T-helper 2 cell treated with Interferon-gamma antibody and Interleukin-4, amounts not matched to agents 5 μg/mL and 100 μg/mL, for 36 hours (primary cell): ENCODE measurements at places on chromosomes 13 and 19.
A peak's percentile ranks its signal among the peaks of the same experiment; 100 is the strongest.

GRCh38 chr13:87123987-87124784, 547.0 kb upstream of the SLITRK5 start:
- DNase-seq: no peak

GRCh38 chr13:41978007-41978406, 17.1 kb upstream of the VWA8 start:
- DNase-seq: no peak

GRCh38 chr19:32363632-32364031, 18.2 kb downstream of the ZNF507 start:
- no peak for DNase-seq

- no peak for DNase-seq
Observed at GRCh38 chr13:35791184-35791851, 314.8 kb upstream of the MAB21L1 start.

- no peak for DNase-seq
Observed at GRCh38 chr13:48249018-48249417, 16.0 kb downstream of the ITM2B start.

DNA sequence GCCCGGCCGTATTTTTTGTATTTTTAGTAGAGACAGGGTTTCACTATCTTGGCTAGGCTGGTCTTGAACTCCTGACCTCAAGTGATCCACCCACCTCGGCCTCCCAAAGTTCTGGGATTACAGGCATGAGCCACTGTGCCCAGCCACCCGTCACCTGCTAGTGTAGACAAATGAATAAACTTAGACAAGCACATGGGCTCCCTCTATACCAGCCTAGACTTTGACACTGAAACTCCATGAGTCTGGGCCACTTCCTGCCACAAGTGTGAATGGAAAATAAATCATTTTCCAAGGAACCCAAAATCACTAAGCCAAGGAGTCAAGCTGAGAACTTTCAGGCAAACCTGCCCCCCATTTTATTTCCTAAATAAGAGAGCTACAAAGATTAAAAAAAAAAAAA, 27.0 kb upstream of the TPT1 start:
- DNase-seq: peak; percentile 8

DNA sequence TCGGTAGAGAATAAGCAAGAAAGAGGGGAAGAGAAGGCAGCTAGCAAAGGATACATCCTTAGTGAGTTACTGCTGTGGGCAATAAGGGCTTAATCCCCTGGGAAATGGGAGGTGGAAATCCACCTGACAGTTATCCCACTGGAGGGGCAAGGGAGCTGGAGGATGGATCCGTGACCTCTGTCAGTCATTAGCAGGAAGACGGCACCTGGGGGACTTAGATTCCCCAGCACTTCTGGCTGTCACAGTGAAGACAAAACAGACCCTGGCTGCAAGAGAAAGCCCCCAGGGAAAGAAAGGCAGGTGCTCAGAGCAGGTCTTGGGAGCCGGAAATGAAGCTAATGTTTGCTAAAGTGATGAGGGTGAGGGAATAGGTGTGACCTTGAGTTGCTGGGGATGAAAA, 70.4 kb upstream of the MRI1 start:
- DNase-seq: no peak

DNA sequence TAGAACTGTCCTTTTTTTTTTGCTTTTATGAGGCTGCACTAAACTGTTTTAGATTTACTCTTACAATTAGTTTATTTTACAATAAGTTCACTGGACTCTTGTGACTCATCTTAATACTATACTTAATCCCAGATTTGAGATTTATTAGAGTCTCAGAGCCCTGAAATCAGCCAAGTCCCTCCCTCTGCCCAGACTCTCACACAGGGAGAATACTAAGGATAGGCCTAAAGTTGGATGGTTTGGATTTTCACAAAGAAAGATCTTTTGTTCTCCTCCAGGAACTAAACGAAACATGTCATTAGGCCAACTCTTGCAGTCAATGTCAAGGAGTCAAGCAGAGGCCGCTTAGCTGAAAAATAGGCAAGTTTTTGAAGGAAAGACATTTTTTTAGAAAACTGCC, 42.7 kb upstream of the MIR17HG start:
- no peak for DNase-seq

- DNase-seq: no peak
Observed at GRCh38 chr13:38980750-38981078, 9.9 kb downstream of the STOML3 start.

DNA sequence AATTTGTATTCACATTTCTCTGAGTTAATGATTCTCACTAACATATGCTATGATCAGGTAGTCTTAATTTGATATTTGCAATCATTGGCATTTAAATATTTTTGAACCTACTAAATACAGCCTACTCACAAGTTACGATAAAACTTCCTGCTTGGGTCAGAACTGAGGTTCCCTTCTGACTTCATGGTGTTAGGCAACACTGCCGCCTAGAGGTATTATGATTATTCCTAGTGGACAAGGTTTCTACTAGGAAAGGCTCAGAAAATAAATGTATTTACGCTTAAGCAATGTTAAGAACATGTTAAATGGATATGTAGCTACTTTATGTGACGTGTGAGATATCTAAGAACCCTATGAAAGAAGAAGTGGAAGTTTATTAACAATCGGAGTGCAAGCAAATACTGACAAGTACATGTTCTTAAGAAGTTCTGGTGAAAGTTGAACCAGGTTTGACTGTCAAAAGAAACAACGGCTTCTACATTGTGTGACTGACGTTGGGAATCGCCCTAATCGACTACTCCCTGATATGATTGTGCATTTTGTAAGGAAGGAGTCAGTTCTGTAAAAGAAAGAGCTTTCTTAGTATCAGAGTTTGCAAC, 1395.8 kb downstream of the SLITRK5 start:
- no peak for DNase-seq

DNA sequence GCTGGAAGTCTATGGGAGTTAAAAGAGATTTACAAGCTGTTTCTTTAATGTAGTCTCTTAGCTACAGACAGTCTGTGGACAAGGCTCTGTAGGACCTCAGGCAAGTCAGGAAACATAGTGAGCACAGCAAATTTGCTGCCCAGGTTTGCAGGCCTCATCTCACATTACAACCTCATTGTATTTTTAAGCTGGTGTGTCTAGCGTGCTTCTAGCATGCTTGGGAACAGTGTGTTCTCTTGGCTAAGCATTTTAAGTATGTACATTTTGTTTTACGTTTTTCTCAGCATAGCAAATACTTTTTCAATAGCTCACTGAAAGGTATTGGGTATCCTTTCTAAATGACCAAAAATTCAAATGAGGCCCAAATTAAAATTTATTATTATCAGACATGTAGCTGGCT, 113.2 kb downstream of the STARD13 start:
- DNase-seq: no peak

DNA sequence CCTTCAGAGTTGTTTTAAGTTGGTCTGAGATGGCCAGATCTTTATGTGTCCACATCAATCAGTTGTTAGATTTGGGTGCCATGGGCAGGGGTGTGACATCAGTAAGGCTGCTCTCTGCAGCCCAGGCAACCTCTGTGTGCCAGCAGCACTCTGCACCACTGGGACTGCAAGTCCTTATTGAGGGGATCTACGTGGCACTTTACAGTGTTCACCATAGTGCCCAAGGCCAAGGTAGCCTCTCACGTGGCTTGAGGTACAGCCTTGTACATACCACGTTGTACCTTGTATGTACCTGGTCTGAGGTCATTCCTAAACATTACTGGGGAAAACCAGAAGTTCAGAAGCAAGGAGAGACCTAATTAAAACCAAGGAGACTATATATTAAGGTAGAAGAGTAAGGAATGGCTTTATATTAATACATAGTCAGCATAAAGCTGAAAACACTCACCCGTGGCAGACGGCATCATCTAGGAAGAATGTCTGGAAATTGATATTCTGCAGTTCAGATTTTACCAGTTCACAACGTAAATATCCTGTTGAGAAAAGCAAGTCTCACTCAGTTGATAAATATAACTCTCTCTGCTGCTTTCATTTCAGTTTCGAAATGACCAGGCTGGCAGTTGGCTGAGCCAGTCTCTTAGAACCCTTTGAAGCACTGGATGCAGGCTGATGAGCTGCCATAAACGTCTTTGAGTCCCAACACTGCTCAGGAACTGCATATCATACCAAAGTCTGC, 128.8 kb downstream of the ZDHHC20 start:
- DNase-seq: peak; percentile 18

- no peak for DNase-seq
Observed at GRCh38 chr13:112955956-112956355, 13.1 kb upstream of the MCF2L start.

- DNase-seq: no peak
Observed at GRCh38 chr13:98520674-98521449, 56.0 kb downstream of the STK24 start.

GRCh38 chr19:6736169-6736916, 1.0 kb downstream of the GPR108 start:
- DNase-seq: peak; percentile 79

GRCh38 chr13:23963947-23964346, 66.6 kb upstream of the C1QTNF9B start:
- no peak for DNase-seq

DNA sequence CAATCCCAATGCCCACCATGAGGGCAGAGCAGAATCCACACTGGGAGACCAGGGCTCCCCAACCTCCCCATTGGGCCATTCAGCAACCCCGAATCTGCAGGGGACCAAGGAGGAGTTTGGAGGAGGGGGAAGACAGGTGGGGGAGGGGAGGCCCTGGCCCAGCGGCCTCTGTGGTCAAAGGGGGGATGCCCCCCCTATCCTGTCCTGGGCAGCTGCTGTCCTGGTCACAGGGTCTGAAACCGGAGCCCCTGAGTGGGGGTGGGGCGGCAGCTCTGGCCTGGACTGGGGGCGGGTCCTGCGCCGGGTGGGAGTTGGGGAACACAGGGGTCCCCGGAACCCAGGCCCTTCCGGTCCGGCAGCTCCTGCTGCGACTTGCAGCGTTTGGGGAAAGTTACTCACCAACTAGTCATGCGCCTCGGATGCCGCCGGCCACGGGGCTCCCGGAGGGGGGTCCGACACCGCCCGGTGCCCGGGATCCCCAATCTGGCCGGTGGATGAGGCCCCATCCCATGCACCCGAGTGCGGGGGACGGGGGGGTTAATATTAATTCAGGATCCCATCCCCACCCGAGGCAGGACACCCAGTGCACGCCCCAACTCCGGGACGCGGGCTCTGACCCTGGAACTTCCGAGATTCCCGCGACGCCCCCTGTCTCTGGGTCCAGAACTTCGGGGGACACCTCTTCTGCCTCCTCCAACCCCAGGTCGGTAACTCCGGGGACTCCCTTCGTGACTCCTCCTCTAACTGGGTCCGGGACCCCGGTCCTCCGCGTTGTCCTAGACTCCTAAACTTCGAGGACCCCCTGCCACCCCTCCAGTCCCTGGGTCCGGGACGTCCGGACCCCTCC, 872 bp downstream of the HOMER3 start:
- DNase-seq: no peak

- no peak for DNase-seq
Observed at GRCh38 chr19:5990289-5990797, 12.4 kb upstream of the RANBP3 start.

DNA sequence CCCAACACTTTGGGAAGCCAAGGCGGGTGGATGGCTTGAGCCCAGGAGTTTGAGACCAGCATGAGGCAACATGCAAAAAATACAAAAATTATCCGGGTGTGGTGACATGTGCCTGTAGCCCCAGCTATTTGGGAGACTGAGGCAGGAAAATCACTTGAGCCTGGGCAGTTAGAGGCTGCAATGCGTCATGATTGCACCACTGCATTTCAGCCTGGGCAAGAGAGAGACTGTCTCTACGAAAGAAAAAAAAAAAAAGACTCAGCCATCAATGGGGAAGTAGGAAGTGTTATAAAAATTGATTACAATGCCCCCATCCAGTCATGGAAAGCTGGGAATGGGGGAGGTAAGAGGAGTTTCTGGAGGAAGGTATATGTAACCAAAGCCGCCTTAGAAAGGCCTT, 5.4 kb downstream of the TYK2 start:
- DNase-seq: no peak

DNA sequence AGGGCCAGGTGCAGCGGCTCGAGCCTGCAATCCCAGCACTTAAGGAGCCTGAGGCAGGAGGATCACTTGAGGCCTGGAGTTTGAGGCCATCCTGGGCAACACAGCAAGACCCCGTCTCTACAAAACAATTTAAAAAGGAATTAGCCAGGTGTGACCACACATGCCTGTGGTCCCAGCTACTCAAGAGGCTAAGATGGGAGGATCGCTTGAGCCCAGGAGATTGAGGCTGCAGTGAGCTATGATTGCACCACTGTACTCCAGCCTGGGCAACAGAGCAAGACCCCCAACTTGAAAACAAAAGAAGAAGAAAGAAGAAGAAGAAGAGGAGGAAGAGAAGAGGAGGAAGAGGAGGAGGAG, 47.7 kb downstream of the LATS2 start:
- DNase-seq: no peak

GRCh38 chr19:38013913-38014580, 107.0 kb downstream of the SIPA1L3 start:
- DNase-seq: no peak

DNA sequence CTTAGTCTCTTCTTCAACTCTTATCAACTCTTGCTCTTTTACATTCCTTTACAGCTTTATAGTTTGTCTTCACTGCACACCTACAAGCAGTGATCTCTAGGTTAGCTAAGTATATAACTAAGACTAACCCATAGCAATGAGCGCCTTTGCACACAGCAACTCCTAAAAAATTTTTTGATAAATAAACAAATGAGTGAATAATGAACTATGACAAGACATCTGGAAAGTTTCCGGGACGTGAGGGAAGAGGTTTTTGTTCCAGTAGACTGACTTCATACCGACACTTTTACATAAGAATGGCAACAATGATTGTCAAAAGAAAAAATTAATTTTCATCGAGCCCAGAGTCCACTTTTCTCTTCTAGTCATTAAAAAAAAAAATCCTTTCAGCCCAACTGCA, 98.3 kb downstream of the ELF1 start:
- no peak for DNase-seq

- DNase-seq: no peak
Observed at GRCh38 chr19:15893477-15893876, 4.4 kb downstream of the CYP4F2 start.

DNA sequence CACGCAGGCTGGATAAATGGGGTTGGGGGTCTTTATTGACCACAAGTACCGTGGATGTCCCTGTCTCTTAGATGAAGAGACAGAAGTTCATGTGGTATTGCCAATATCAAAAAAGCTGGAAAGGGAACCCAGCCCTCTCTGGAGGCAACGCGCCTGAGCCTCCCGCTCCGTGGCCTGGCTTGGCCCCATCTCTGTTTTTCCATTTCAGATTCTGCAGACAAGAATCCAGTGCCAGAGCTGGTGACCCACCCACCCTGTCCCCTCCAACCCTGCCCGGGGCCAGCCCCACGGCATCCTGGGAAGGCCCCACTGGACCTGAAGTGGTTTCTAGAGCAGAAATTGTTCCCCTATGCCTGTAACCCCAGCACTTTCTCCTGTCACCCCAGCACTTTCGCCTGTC, 57.7 kb downstream of the PTPRS start:
- DNase-seq: no peak

GRCh38 chr13:112777637-112778406, 88.0 kb downstream of the ATP11A start:
- DNase-seq: no peak
